ENCODE measurements at places on chromosomes 16 and 17.

GRCh38 chr17:4980644-4981216 lies 6.7 kb downstream of the CAMTA2 start:
- DNase-seq, result peak; percentile 66

DNA sequence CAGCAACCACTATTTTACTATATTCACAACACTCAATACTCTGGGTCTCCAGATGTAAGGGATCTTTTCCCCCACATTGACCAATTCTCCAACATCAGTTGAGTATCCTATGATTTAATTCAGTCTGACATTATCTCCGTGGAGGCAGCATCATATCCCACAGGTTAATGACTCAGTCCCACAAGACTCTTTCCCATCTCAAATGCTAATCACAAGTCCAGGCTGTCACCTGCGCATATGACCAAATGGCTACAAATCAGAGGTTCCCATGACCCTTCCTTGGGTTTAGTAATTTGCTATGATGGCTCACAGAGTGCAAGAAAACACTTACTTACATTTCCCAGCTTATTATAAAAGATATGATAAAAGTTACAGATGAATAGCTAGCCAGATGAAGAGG lies 18.7 kb downstream of the ACSM3 start:
- no peak for DNase-seq

- peak; percentile 18 for DNase-seq
Measured at GRCh38 chr16:18983565-18984434, at the start of gene TMC7. Gene TMC7, plus strand, starts transcription at chr16:18983934. Its CDS starts 130 bp downstream, at chr16:18984064.

DNA sequence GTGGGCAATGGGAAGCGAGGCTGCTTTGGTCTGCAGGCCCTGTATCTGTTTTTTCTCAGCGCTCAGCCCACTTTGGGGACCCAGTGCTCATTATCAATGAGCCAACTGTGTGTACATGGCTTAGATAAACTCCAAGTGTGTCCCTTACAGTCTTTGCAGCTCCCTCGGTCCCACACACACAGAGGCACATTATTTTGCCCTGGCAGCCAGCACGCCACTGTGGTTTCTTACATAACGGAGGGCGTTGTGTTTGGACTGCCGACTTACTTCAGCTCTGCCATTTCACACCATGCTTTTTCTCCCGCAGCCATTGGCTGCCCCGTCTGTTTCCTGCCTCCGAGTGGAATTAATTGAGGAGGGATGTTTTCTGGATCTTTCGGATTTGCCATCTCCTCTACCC lies 56.5 kb upstream of the CLEC18A start:
- DNase-seq, result no peak

- no peak for DNase-seq
Measured at GRCh38 chr17:1995907-1996799, 29.0 kb downstream of the RTN4RL1 start.

DNA sequence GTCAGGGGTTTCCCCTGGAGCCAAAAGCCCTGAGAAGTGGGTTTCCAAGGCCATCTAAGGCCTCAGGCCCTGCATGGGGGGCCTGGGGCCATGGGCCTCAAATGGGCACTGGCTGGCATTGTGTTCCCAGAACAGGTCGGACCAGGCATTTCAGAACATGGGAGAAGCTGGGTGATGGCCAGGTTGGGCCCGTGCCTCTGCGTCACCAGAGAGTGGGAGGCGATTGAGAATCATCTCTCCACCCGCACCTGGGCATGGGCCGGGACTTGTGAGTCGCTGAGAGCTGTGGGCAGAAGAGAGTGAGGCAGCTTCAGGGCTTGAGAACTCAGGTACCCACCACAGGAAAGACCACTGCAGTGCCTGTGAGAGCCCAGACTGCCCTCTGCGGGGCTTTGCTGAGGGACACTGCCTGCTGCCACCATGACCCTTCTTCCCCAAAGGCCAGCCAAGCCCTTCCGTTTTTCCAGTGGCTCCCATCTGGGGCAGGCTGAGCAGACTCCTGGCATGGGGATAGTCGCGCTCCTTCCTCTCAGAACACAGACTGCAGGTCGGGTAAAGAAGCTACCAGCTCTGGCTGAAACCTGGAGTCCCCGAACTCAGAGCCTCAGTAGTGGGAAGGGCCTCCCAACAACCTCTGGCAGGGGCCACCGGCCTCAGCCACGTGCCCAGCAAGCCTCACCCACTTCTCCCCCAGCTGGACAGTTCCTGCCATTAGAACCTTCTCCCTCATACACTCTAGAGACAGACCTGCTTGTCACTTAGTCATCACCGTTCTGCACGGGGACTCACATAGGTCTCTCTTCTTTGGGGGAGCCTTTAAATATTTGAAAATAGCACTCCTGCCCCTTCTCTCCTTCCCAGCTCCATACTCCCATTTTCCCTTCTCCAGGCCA lies 1.6 kb downstream of the RAB11FIP4 start:
- no peak for DNase-seq

DNA sequence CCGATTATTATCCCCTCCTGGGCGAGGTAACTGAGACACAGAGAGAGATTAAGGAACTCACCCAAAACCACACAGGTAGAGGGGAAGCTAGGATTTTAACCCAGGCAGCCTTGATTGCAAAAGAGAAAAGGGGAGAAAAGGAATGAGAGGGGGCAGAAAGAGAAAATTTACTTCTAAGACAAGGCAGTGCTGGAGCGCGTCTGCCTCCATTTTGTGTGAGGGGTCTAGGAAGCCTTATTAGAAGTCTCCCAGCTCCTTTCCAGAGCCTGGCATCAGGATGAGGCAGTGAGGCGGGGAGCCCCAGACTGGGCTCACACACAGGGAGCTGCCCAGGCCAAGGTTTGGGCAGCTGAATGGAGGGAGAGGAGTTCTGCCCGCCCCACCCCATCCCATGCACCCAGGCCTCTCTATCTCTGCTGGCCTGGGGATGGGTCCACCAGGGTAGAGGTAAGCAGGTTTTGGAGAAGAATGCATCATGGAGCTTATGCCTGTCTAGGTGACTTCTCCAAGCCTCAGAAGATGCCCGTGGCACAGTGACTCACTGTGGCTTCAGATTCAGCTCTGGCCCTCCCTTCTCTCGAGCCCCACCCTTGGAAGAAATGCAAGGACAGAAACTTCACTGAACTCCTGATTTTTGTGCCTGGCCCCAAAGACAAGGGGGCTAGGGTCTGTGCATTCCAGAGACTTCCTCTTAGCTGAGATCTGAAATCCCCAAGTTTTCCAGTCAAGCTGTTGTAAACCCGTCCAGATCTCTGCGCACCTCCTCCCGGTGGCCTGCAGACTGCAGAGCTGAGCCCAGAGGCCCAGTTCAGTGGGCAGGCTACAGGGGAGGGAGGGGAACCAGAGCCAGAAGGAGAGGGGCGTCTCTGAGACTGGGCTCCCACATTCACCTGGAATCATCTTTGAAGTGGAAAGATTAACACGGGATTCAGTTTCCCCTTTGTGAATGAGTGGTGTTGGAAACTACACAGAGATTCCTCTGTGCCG lies 95.1 kb upstream of the CDH5 start:
- DNase-seq, result no peak

DNA sequence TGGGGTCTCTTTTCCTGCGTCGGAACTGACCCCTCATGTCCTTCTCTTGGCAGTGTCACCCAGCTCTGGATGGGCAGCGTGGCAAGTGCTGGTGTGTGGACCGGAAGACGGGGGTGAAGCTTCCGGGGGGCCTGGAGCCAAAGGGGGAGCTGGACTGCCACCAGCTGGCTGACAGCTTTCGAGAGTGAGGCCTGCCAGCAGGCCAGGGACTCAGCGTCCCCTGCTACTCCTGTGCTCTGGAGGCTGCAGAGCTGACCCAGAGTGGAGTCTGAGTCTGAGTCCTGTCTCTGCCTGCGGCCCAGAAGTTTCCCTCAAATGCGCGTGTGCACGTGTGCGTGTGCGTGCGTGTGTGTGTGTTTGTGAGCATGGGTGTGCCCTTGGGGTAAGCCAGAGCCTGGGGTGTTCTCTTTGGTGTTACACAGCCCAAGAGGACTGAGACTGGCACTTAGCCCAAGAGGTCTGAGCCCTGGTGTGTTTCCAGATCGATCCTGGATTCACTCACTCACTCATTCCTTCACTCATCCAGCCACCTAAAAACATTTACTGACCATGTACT lies 13.2 kb downstream of the IGFBP4 start:
- no peak for DNase-seq

DNA sequence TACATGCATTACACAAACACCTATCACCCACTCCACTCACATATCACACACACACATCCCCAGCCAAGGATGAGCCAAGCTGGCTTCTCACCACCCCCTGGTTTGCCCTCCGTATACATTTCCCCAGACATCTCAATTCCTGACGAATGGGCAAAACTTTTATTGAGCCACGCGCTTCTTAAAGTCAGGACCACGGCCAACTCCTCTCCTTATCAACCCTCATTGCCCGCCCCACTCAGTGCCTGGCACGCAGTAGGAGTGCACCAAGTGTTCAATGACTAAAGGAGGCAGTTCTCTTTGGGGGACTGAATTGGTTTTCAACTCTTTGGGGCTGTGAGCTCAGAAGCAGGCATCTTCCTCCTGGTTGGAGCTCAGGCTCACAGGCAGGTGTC lies 22.5 kb upstream of the C16orf78 start:
- DNase-seq, result no peak

DNA sequence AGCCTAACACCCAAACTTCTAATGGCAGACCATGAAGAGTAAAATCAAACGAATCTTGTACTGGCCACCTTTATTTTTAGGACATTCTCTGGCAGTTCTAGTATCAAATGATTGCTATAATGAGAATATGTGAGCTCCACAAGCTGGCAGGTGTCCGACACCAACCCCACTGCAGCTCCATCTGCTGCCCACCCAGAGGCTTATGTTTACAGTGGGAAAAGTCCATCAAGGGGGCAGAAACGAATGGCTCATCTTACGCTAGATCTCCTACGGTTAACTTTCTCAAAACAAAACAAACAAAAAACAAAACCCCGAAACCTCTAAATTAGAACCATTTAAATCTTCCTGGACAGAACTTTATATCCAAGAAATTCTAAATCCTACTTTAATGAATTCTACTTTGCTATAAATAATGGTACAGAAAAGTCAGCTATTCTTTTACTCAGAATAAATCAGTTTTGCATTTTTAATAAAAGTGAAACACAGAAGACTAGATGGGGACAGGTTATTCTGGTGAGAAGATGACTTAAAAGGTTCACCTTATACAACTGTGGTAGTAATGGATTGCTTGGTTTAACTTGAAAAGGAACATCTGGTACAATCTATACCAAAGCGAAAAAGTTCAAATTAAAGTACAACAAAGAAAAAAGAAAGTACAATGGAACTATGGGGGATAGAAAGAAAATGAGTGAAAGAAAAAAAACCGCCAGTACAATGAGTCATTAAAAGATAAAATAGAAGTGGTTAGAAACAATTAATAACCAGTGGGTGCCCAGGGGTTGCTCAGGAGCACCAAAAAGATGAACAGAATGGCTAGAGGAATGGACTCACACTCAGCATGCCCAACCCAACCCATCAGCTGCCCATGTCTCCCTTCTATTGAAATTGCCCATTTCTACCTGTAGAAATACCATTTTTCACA lies 40.2 kb downstream of the GRB2 start:
- no peak for DNase-seq

GRCh38 chr17:19656851-19657581 lies 8.5 kb downstream of the ALDH3A2 start:
- no peak for DNase-seq

DNA sequence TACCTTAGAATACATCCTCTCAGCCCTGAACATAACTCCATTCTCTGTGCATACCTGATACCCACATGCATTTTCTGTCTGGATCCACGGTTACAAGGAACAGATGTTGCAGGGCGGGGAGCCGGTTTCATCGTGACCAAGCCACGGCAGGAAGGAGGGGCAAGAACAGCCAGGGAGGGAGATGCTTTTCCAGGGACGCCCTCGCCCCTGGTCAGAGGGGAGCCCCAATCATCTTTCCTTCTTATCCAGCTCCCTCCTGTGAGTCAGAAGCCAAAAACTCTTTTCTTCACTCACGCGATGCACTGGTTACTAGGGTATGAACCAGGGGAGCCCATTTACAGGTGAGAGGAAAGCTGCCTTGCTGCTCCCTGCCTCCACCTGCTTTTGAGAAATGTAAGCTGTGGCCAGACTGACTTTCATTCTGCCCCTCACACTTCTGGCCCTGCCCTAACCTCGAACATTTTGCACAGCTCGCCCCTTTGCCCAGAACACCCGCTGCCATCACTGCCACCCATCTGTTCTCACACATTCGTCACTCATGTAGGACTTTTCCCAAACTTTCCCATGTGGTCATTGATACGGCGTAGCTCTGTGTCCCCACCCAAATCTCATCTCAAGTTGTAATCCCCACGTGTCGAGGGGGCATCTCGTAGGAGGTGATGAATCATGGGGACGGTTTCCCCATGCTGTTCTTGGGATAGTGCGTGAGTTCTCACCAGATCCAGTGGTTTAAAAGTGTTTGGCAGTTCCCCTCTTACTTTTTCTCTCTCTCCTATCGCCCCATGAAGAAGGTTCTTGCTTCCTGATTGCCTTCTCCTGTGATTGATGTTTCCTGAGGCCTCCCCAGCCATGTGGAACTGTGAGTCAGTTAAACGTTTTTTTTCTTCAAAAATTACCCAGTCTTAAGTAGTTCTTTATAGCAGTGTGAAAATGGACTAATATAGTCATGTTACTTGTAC lies 20.5 kb downstream of the FOXL1 start:
- no peak for DNase-seq

- no peak for DNase-seq
Measured at GRCh38 chr16:30474074-30474452, 1.5 kb downstream of the ITGAL start.

GRCh38 chr16:75244844-75245758 lies 6.3 kb downstream of the BCAR1 start:
- no peak for DNase-seq

GRCh38 chr17:59620064-59620359 lies 317 bp downstream of the CLTC start:
- no peak for DNase-seq

- DNase-seq, result no peak
Measured at GRCh38 chr16:69503244-69503643, 62.5 kb upstream of the NFAT5 start.

GRCh38 chr16:57986196-57986595 lies 14.3 kb downstream of the ZNF319 start:
- DNase-seq, result no peak

- DNase-seq, result no peak
Measured at GRCh38 chr17:72693151-72693878, 399.2 kb downstream of the SLC39A11 start.

DNA sequence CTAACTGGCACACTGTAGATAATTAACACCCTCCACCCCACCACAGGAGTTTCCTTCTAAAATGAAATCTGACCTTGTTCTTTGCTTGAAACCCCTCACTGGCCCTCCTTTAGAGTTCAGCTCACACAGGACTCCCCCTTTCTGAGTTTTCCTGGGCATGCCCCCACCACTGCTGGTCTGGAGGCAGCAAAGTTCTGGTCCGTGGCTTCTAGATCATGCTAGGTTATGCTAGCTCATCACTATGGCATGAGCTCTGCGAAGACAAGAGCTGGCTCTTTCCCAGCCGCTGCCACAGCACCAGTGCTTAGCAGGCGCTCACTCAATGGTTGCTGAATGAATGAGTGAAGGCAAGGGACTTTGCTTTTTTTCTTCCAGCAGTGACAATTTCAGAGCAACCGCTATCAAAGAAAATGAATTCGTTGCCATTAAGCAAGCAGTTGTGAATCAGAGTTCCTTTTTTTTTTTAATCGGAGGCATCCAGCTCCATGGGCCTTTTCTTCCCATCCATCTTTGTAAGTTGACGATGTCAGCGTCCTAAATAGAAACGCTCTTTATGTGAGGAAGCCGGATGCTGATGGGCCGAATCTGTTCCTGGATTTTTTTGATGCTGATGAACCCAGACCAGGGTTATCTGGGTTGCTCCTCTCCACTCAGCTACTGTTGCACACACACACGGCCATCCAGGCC lies 80.8 kb upstream of the NOL11 start:
- DNase-seq, result no peak

- no peak for DNase-seq
Measured at GRCh38 chr17:63488851-63489250, 12.0 kb downstream of the ACE start.

- no peak for DNase-seq
Measured at GRCh38 chr16:78903237-78903636, 697.3 kb downstream of the MAF start.
